ENCODE measurements at places on chromosomes 12 and 14.

GRCh38 chr12:26773313-26774104 lies 59.5 kb downstream of the ITPR2 start:
- DNase-seq, result no peak

- no peak for DNase-seq
These were observed 163.7 kb upstream of the HIF1A start for GRCh38 chr14:61531465-61532122.

DNA sequence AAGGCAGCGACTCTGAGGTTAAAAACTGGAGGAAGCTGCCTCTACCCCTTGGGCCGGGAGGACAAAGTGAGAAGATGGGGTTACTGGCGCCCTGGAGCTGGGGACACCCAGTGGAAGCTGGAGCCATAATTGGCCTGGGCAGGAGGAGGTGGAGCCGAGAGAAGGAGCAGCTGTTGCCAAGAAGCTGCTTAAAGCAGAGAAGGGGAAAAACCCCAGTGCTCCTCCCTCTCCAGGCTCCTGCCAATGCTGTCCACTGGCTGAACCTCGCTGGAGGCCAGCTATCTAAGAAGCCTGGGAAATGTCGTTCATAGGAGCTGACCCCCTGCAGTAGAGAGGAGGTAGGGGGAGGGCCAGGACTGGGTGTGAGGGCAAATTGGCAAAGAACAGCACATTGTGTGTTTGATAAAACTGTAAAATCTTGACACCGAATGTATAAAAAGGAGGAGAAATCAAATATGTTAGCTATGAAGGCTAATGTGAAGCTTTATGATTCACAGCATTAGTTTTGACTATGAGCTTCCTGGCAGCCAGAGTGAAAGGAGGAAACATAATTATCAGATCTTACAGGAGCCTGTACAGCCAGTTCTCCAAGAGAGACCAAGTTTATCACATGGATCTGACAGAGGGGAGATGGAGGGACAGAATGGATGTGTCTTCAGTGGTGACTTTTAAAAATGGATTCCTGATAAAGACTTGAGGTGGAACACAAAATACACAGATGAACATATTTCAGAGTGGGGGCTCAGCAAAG lies 9.5 kb downstream of the HHIPL1 start:
- DNase-seq, result no peak

GRCh38 chr12:4386801-4387200 lies 7.3 kb upstream of the FGF23 start:
- no peak for DNase-seq

GRCh38 chr12:119178544-119179334 lies at the start of gene HSPB8:
Gene HSPB8 (plus strand): TSS chr12:119178931. CDS start chr12:119179313, 382 bp downstream.
- no peak for DNase-seq

- no peak for DNase-seq
These were observed 81.2 kb downstream of the CFAP54 start for GRCh38 chr12:96570579-96570978.

DNA sequence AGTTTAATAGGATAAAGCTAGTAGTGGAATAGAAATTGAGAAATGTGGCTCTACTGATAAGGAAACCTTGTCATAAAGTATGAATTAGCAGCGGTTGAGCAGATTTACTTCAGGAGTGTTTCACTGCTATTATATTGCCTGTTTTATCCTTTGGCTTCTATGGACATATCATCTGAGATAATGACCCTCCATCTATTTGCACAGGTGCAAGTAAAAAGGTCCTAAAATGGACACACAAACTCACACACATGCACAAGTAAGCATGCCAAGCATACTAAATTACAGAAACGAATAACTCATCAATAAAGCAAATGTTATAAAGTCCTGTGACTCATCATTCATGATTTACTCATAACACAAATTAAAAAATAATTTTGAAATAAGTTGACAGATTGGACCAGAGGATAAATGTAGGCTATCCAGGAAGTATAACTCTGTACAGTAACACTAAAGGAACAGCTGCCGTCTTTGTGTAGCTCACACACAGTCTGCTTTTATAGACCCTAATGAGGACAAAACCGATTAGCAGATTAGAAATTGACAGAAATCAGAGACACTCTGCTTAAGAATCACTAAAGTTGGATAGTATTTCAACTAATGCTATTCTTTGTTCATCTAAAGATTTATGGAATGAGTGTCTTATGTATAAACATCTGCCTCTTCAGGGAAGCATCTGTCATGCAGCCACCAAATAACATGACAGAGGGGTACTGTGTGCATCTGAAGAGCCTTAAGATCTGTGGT lies 73.9 kb downstream of the SYT1 start:
- no peak for DNase-seq

DNA sequence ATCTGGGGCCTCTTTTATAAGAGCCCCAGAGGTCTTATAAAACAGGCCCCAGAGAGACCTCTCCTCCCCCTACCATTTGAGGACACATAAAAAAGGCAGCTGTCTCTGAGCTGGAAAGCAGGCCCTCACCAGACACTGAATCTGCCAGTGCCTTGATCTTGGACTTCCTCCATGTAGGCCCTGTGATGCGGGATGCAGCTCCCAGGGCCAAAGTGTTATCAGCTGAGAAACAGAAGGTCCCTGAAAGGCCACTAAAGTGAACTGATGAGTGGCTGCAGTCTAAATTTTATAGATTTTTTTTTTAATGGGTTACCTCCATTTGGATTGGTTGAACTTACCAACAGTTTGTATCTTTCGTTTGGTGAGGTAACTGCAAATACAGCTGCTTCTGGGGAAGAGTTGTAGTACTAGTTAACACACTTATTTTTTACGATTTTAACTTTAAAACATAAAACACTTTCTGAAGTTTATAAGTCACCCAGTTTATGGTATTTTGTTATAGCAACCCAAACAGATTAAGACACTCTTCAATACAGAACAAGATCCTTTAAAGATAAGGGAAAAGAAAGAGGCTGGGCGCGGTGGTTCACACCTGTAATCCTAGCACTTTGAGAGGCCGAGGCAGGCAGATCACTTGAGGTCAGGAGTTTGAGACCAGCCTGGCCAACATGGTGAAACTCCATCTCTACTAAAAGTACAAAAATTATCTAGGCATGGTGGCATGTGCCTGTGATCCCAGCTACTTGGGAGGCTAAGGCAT lies 5.6 kb upstream of the GUCY2C start:
- no peak for DNase-seq

DNA sequence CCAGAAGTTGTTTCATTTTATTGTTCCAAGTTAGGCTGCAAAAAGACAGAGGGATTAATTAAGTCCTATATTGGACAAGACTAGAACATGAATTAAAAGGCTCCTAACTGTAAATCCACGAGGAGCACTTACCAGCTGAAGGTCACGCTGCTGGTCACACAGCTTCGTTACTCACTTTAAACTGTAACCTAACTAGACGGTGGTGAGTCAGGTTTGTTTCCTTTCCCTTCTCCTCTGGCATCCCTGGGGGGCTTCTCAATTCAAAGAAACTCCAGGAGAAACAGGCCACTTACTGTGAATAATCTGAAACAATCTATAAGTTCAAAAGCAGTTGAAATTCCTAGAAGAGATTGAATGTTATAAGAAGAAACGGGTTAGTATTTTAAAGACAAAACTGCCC lies 331.4 kb downstream of the BCAT1 start:
- no peak for DNase-seq

- DNase-seq, result no peak
These were observed 18.1 kb upstream of the DIABLO start for GRCh38 chr12:122243965-122244364.

GRCh38 chr14:100375963-100376735 lies 53.0 kb downstream of the SLC25A47 start:
- DNase-seq, result peak; percentile 96

- DNase-seq, result no peak
These were observed 311.8 kb upstream of the ATP2B1 start for GRCh38 chr12:90020436-90020835.

DNA sequence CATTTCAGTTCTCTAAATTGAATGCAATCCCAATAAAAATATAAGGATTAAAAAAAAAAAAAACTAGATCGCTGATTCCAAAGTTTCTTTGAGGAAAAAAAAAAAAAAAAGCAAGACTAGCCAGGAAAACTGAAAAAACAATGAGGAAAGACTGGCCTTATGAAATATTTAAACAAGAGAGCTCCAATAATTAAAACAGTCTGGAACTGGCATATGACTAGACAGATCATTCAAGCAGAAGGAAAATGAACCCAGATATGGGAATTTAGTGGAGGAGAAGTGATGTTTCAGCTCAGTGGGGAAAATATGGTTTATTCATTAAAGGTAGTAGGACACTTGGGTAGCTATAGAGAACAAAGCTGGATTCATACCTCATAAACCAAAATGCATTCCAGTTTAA lies 42.0 kb upstream of the TBC1D15 start:
- DNase-seq, result no peak

GRCh38 chr14:63857466-63858030 lies 4.7 kb downstream of the SYNE2 start:
- peak; percentile 21 for DNase-seq

- DNase-seq, result no peak
These were observed 52.1 kb downstream of the AVPR1A start for GRCh38 chr12:63098851-63099250.

GRCh38 chr12:41966916-41967315 lies 177.8 kb downstream of the GXYLT1 start:
- DNase-seq, result no peak

DNA sequence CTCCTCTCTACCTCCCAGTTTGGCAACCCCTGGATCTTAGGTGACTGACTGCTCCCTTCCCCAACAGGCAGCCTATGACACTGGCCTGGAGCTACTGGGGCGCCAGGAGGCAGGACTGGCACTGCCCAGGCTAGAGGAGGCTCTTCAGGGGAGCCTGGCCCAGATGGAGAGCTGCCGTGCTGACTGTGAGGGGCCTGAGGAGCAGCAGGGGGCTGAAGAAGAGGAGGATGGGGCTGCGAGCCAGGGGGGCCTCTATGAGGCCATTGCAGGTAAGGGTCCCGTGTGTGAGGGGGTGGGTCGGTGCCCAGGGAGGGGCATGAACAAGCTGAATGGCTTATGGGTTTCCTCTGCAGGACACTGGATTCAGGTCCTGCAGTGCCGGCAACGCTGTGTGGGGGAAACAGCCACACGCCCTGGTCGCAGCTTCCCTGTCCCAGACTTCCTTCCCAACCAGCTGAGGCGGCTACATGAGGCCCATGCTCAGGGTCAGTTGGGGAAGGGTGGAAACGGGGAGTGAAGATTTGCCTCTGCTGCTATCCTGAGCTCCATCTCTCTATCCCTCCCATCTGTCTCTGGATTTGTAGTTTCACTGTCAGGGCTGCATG lies 2.2 kb downstream of the P3H3 start:
- no peak for DNase-seq

DNA sequence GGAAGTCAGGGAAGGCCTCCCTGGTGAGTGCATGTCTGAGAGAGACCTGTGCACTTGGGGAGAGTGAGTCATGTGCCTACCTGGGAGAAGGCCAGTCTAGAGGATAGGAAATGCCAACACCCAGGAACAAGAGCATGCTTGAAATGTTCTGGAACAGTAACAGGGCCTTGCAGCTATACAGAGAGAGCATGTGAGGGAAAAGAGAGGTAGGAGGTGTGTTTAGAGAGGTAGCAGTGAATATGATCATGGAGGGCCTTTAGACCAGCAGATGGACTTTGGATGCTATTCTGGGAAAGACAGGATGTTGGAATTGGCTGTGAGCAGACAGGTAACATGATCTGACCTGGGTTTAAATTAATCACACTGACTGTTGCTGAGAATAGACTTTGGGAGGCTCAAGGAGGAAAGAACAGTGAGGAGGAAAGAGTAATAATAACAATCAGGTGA lies 1143.6 kb downstream of the FLRT2 start:
- DNase-seq, result no peak

DNA sequence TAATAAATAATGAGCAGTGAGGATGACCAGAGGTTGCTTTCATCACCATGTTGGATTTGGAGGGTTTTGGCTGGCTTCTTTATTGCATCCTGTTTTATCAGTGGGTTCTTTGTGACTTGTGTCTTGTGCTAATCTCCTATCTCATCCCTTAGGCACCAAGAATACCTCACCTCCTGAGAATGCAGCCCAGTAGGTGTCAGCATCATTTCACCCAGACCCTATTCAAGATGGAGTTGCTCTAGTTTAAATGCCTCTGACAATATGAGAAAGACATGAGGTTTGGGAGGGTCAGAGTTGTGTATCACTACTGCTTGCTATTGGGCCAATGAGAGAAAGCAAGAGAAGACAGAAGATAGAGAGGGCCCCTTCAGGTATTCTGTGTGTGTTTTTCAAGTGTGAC lies 592.2 kb downstream of the ETNK1 start:
- DNase-seq, result no peak

DNA sequence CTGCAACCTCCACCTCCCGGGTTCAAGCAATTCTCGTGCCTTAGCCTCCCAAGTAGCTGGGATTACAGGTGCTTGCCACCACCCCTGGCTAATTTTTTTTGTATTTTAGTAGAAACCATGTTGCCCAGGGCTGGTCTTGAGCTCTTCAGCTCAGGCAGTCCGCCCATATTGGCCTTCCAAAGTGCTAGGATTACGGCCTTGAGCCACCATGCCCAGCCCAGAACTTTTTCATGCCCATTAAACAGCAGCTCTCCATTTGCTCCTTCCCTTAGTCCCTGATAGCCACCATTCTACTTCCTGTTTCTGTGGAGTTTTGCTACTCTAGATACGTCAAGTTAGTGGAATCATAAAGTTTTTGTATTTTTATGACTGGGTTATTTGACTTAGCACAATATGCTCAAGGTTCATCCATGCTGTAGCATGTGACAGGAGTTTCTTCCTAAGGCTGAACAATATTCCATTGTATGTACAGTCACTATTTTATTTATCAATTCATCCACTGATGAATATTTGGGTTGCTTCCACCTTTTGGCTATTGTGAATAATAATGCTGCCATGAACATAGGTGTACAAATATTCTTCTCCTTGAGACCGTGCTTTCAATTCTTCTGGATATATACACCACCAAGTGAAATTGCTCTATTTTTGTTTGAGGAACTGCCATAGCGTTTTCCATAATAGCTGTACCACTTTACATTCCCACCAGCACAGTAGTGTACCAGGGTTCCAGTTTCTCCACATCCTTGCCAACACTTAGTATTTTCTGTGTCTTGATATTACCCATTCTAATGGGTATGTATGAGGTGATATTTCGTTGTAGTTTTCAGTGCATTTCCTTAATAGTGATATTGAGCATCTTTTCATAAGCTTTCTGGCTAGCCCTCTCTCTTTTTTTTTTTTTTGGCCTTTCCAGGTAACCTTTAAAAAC lies 15.0 kb downstream of the ATF1 start:
- DNase-seq, result no peak
